ENCODE measurements at places on chromosomes 3 and 15.

GRCh38 chr3:160384639-160385318 lies 14.2 kb downstream of the IFT80 start:
- DNase-seq = no peak

DNA sequence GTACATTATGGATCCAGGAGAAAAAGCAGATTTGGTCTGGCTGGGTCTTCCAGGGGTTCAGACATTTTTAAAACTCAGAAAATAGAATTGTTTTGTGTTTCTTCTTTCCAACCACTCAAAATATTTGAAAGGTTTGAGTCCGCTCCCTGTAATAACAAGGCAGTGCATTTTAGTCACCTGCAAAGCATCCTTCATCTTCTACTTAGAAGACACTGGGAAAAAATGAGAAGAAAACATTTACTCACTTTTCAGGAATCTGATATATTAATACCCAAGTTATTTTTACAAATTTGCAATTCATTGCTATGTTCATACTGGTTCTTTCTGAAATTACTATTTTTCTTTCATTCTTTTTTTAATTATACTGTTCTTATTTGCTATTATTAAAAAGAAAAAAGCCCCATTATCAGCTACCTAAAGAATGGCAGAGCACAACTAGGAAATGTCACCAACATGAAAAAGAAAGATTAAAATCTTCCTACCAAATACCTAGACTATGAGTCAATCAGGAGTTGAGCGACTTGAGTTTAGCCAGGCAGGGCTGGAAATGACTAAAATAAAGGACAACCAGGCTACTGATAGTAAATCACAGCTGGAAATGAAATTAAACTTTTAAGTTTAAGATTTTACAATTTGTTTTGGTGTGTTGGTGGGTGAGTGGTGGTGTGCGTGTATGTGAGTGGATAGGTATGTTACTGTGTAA lies 280.3 kb upstream of the THBS1 start:
- no peak for DNase-seq

- no peak for DNase-seq
Observed at GRCh38 chr3:111151438-111151837, 79.8 kb downstream of the NECTIN3 start.

DNA sequence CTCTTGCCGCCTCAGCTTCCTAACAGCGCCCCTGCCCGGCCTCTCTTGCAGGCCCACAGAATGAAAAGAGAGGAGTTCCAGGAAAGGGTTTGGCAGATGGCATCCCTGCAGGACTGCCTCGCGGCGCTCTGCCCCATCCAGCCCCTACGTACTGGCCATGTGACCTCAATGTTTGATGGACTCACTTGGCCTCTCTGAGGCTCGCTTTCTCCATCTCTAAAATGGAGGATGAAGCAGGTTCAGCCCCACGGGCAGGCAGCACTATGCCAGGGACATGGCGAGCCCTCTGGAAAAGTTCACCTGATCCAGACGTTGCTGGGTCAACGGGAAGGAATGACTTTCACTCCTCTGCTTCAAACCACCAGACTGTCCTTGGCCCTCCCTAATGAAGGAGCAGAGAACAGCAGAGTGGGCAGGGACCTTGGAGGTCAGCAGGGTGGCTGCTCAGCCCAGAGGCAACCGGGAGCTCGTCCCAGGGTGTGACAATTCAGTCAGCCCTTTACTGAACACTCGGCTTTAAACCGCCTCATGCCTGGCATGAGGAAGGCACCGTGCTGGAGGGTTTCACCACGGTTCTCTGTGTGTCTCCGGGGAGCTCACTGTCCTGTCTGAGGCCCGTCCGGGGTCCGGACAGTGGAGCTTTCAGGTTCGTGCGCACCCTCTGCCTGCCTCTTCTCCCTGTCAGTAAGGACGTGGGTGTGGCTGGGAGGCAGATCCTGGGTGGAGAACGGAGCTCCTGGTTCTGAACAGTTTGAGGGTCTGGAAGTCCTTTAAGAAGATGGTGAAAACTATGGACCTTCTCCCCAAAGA lies 101.3 kb downstream of the LINGO1 start:
- no peak for DNase-seq

DNA sequence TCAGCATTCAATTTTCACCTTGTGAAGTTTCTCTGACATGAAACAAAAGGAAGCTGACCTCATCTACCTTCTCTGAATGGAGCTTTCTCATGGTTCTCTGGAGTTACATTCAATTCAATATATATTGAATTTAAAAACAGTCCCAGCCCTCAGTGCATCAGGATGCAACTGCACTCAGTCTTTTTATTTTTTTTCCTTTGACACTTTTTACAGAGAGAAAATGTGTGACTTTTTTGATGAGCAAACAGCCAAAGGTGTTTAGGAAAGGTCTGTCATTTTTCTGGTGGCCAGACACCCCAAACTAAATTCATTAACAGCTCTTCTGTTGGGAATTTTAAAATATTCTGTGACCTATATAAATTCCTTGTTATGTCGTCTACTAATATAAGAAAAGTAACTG lies 19.3 kb upstream of the SNRK start:
- DNase-seq = no peak

DNA sequence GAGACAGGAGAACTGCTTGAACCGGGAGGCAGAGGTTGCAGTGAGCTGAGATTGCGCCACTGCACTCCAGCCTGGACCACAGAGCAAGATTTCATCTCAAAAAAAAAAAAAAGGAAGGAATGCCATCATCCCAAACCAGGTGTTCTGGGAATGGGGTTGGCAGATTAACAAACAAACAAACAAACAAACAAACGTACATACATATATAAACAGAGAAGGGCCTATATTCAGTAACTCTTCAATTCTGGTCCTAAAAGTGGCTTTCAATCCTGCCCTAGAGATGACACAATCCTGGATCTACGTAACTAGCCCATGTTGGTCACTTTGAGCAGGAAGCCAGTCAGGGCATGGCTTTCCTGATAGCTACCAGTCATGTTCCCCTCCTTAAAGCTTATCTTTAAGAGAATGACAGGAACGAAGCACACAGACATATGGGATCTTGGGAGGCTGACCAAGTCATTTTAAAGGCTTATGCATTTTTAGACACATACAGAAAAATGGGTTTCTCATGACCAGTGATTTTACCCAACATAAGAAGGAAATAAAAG lies 29.9 kb upstream of the RAB11A start:
- no peak for DNase-seq

DNA sequence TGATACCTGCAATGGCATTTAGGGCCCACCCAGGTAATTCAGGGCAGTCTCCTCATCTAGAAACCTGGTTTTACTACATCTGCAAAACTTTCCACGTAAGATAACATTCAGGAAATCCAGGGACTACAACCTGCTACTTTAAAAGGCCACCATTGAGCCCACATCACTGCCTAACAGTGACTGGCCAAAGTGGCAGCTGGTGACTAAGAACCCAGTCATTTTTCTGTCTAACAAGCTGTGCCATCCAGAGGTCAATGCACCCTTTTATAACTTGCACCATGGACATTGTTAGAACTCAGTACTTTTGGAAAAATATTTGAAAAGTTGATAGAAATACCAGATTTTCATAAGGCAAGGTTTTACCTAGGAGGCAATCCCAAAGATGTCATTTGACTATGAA lies 492.4 kb downstream of the OTOL1 start:
- no peak for DNase-seq

- DNase-seq = no peak
Observed at GRCh38 chr3:49566312-49566711, 12.0 kb downstream of the BSN start.

DNA sequence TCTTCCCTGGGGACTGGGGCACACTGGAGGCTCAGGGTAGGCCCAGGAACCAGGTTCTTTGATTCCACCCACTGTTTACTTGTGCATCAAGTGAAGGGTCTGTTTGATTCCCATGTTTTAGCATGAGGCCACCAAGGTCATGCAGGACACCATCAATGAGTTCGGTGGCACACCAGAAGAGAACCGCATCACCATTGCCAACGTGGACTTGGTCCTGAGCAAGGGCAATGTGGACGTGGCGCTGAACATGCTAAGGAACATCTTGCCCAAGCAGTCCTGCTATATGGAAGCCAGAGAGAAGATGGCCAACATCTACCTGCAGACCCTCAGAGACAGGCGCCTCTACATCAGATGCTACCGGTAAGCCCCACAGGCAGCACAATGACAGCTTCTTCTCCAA lies 21.5 kb downstream of the TTC21A start:
- DNase-seq = no peak

DNA sequence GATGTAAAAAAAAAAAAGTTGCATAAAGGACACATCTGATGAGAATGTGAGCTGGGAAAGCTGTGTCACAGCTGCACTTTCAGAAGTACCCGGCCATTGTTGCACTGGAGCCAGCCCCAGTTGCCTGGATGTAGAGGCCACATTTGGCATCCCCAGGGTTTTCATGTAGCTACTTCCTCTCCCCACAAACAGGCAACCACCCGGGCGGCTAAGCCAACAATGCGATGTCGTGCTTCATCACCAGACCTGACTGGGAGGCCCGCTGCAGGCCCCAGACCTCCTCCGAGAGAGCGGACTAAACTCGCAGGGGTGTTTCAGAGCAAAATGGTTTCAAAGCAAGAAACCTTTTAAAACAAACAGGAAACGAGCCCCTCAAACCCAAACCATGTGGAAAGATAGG lies 142.3 kb downstream of the TMCO5A start:
- no peak for DNase-seq

Measured in stimulated activated CD4-positive, alpha-beta T cell treated with anti-CD3 and anti-CD28 coated beads, Interleukin-15, amount 100 ng/mL, for 1 hour (primary cell).